ENCODE measurements at places on chromosomes 5 and 9. TPM values are rescaled to one million over a fixed set of nuclear protein-coding genes. Genes with fewer than 3 reads are reported as not detected.

DNA sequence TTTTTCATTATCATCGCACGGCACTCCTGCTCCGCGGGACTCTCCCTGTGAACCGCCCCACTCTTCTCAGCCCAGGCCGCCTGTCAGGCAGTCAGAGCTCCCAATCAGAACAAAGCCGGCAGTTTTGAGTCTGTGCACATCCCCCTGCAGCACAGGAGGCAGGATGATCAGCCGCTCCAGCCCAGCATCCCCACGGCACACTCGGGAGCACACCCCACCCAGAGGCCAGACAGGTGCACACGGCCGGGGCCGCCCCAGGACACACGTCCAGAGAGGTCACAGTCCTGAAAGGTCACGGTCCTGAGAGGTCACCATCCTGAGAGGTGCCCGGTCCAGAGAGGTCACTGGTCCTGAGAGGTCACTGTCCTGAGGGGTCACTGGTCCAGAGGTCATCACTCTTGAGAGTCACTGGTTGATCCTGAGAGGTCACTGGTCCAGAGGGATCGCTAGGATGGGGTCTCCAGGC is 8.4 kb downstream of the TPPP start:
- no peak for DNase-seq

The SMIM33 gene
- not detected for total RNA-seq

The C1QTNF2 gene
- total RNA-seq, result 2.5 TPM

The CDH18 gene
- 0.06 TPM for total RNA-seq

GRCh38 chr5:127517480-127518318 is at the start of gene PRRC1:
Gene PRRC1 (plus strand): TSS chr5:127517640. CDS start chr5:127523480, 5,840 bp downstream.
- DNase-seq, result peak; percentile 73

DNA sequence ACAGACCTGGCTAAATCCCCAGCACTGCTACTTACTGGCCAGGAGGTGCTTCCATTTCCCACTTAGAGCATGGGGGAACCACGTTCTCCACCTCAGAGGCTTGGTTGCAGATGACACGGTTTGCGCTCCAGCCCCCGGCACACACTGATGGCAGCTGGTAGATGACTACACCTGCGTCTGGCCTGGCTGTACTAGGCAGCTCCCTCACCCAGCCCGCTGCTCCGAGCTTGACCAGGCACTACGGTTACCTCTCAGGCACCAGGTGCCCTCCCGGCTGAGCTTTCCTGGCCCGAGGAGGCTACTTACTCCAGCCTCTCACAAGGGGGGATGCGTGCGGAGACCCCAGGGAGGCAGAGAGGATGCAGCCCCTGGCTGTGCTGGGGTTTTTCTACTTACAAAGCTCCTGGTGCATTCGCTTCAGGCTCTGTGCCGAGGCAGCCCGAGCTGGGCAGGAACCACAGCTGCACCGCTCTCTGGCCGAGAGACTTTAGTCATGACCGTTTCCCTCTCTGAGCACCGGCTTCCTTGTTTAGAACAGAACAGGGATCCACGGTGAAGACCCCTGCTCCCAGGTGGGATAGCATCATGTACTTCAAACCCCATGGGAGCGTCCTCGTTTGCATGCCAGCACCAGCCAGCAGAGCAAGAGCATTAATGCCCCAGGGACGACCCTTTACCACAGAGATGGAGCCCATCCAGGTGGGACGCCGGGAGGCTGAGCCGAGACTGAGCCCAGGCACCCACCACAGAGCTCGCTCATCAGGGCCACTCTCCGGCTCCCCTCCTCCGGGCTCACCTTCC is 7.6 kb upstream of the GBGT1 start:
- DNase-seq, result no peak

The FGF18 gene
- total RNA-seq, result 0.06 TPM

GRCh38 chr9:77938163-77938562 is 93.4 kb downstream of the GNAQ start:
- no peak for DNase-seq

- DNase-seq, result peak; percentile 48
Observed at GRCh38 chr5:112551419-112552032, 132.4 kb upstream of the EPB41L4A start.

GRCh38 chr9:2697492-2697891 is 19.8 kb upstream of the KCNV2 start:
- no peak for DNase-seq

Data from LHCN-M2 (cell line).